MV-4-11 (cell line): ENCODE measurements at places on chromosomes 12 and 14.

GRCh38 chr12:109033239-109034196, 12.7 kb upstream of the SVOP start:
- DNase-seq: no peak

DNA sequence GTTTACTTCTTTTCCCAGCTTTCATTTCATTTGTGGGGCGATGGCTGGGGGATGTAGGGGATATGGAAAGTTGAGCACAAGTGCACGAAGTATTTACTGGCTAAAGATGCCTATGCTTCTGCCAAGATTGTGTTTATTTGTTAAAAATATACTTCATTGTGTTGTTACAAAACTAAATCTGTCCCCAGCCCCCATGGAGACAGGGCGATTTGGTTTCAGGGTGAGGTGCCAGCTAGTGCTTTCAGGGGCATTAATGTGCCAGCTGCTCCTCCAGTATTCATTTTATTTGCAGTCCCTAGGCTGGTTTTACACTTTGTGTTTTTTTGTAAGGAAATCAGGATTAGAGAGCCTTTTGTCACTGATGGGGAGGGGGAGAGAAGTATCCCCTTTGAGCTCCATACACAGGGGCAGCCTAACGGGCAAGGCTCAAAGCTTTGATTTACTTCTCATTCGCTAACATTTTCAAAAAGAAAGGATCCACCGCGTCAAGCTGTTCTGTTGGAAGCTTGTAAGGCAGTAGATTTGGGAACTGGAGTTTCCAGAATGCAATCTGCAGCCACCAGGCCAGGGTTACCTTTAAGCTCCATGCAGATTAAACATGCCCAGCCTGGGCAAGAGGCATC, 198.7 kb upstream of the PLEKHG7 start:
- DNase-seq: no peak

GRCh38 chr14:67108230-67108629, 81.0 kb upstream of the GARIN2 start:
- no peak for DNase-seq

DNA sequence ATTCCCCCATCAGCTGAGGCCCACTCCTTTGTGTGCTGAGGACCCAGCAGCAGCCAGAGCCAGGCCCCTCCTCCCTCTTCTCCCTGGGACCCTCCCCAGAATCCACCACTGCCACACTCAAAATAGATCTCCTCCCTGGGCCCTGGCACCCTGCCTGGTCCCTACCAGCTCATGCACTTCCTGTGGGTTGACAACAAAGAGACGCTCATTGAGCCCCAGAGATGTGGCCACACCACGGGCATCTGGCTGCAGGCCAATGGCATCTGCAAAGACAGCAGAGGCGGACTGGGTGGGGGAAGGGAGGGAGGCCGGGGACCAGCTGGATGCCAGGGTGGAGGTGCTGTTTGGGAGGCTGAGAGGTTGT, 16.0 kb upstream of the ENDOU start:
- DNase-seq: peak; percentile 89

DNA sequence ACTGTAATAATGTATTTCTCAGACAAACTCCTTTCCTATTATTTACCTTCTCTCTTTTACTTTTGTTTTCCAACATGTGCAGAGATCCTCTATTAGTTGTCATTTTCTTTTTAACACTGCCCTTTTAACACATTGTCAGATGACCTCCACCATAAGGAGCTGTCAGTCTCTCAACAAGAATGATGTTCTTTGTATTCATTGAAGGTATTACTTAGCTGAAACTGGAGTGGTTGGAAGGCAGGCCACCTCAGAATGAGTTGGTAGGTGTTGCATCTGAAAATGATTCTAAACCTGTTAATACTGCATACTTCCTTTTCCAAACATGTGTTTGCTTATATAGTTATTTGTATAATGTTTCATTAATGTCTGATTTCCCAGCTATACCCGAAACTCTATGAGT, 16.9 kb downstream of the TMEM117 start:
- no peak for DNase-seq

- DNase-seq: peak; percentile 43
Measured at GRCh38 chr12:131827961-131828534, at the start of gene MMP17. Gene MMP17, plus strand, starts transcription at chr12:131828393. Its CDS starts 102 bp downstream, at chr12:131828495.

DNA sequence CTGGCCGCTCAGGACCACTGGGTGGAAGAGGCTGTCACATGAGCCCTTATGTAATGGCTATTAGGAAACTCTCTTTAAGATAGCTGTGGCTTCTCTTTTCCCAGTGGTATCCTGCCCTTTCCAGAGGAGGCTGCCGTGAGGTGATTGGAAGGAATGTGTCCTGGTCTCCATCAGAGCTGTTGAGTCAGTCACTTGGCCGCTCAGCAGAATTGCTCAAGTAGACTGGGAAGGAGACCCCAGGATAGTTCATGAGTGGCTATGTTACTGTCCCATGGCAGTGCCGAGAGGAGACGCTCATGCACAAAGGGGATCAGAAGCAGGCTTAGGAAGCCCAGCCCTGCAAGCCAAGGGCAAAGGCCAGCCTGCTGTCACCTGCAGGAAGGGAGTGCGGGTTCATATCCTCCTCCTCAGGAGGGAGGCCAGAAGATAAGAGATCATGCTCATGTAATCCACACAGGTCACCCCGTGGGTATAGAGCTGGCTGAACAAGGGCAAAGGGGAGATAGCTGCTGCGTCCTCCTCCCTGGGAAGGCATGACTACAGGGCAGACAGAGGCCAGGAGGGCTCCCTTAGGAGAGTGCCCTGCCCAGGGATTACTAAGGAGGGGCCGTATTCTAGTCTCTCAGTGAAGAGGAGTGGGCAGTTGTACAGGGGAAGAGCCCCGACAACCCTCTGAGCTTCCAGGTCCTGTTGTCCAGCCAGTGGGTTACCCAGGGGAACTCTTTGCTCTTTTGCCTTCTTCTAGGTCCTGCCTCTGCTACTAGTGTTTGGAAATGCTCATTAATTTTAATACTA, 137.0 kb upstream of the MAX start:
- no peak for DNase-seq

GRCh38 chr12:15709551-15709950, 79.6 kb downstream of the EPS8 start:
- DNase-seq: no peak

DNA sequence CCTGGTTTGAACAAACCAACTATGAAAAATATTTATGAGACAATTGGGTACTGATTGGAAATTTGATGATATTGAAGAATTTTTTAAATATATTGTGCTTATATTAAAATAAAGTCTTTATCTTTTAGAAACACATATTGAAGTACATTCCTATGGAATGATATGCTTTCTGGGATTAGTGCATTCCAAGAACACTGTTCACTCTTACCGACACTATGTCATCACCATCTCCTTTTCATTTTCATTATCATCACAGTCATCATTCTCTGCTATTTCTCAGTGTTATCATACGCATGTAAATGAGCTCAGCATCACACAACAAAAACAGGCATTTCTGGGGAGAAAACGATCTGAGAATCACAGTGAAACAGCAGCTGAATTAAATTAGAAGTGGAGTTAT, 513.3 kb upstream of the CCDC196 start:
- no peak for DNase-seq

GRCh38 chr12:124259154-124260066, 35.5 kb upstream of the RFLNA start:
- DNase-seq: peak; percentile 95

GRCh38 chr12:92002195-92002649, 143.4 kb downstream of the BTG1 start:
- DNase-seq: no peak
